ENCODE measurements at places on chromosomes 6 and 20.

DNA sequence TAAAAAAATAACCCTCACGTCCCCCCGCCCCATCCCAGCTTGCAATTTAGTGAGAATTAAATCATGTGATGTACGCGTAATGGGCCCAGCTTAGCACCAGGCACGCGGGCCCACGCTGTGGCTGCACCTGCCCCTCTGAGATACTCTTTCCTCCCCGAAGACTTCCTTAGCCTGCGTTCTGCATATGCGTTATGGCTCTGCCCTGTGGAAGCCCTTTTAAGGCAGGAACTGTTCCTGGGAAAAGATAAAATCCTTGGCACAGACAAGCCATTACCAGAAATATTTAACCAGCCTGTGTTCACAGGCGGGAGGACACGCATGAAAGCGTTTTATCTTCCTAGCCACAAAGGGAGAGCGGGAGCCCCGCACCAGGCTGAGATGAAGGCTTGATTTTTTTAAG lies 311.0 kb downstream of the LRFN2 start:
- no peak for DNase-seq

GRCh38 chr6:73691512-73691911 lies 4.5 kb upstream of the CD109 start:
- no peak for DNase-seq

DNA sequence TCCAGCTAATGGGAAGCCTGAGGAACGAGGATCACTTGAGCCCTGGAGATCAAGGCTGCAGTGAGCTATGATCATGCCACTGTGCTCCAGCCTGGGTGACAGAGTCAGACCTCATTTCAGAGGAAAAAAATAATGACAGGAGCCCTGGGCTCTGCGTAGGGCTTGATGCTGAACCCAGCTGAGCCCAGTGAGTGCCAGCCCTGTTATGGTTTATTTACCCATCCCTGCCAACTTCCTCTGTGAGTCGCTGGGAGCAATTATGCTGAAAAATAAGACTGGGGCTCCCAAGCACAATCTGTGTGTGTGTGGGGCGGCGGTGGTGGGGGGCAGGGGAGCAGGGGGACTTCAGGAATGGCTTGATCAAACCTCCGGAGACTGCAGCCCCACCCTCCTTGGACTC lies 75.9 kb upstream of the PMEPA1 start:
- no peak for DNase-seq

DNA sequence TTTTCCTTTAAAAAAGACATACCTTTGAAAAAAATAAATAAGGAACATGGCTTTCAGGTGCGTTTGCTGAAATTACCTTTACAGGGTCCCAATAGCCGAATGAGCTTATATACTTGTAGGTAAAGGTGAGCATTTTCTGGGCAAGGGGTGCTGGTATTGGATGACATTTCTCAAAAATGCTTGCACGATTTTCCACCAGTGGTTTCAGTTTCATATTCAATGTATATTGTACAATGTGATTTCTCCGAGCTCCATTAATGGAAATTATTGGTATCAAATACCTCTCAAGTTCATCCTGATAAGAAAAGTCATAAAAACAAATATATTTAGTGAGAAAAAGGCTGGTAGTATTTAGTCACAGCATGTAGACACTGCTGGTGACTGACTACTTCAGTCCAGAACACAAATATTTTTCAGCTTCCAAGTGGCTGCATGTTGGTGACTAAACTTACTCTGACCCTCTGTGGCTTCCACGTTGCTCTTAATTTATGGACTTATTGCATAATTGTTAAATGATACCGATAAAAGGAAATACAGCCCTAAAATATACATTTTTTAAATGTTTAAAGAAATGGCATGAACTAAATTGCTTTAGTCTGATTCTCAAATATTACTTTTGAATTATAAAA lies 32.9 kb upstream of the ZBTB24 start:
- DNase-seq, result no peak

DNA sequence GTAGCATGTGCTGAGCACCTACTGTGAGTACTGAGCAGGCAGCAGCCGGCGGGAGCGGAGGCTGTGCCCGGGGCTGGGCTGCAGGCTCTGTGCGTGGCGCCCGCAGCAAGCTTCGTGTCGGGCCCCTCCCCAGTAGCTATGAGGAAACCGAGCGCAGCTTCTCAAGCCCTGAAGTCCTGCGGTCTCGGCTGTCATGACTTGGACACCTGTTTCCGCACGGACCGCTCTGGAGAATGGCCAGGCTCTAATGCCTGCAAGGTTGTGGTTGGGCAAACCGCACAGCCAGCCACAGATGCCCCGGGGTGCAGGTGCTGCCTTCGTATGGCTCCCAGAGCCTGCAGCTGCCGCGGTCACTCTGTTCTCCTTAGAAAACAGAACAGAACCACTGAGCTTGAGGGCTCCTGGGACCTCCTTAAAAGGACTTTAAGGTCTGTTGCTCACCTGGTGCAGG lies 33.7 kb downstream of the PYGB start:
- no peak for DNase-seq

DNA sequence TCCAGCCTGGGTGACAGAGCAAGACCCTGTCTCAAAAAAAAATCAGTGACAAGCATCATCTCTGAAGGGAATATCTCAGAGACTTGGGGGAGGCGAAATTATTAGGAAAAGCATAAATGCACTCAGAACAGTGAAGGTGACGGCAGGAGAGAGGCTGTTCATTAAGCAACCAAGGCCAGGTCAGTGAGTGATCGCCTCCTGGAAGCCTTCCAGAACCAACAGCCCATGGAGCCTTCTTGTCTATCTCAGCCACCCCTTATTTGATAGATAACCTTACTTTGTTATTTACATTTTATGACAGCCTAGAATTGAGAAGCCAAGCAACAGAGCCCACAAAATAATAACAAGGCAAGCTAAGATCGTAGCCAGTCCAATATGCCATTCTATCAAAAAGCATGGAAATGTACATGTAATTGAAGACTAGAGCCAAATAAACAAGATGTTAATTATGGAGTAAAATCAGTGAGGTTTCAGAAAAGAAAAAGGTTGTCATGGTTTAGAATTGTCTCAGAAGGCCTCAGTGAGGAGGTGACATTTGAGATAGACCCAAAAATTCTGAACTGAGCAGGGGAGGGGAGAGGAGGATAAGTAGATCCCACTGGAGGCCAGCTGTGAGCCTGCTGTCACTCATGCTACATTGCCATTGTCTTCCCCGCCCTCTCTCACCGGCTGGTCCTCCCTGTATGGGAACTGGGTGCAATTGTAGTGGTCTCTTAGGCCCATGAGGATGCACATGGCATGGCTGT lies 17.8 kb downstream of the BNIP5 start:
- DNase-seq, result no peak

DNA sequence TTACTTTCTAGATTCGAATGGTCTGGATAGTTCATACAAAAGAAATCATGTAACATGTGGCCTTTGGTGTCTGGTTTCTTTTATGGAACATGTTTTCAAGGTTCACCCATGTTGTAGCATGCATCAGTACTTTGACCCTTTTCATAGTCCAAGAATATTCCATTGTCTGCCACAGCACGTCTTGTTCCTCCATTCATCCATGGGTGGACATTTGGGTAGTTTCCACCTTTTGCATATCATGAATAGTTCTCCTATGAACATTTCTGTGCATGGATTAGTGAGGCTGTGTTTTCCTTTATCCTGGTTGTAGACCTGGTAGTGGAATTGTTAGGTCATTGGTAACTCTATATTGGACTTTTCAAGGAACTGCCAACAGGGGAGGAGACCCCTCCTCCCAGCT lies 31.7 kb downstream of the GSTA3 start:
- DNase-seq, result no peak

GRCh38 chr6:5302220-5302946 lies 41.1 kb downstream of the FARS2 start:
- no peak for DNase-seq

- DNase-seq, result no peak
Observed at GRCh38 chr6:70998148-70998547, 41.3 kb upstream of the B3GAT2 start.

DNA sequence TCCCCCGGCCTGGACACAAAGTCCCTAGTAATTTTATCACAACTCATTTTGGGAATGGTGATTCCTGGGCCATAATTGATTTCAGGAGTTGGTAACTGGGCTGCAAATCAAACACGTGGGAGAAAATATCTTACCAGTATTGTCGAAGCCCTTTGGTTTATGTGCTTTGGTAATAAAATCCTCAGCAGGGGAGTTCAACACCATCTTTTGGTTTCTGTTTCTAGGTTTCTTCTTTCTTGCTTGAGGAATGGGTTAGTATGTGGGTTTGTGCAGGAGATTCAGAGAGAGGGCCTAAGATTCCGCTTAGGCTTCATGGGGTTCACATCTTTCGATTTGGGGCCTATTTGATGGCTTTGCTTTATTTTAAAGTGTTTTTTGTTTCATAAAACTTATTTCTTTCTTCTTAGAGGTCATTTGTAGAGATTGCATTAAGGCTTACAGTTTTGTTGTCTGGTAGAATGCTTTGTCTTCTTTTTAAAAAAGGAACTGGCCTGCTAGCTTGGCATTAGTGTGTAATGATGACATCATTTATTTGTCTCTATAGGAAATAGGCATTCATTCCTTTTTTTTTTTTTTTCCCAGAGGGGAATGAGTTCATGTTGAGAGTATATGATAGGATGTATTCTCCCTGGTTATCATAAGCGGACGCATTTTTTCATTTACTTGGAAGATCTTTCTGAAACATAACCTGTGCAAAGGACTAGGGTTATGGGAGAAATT lies 45.8 kb downstream of the CYP24A1 start:
- no peak for DNase-seq

DNA sequence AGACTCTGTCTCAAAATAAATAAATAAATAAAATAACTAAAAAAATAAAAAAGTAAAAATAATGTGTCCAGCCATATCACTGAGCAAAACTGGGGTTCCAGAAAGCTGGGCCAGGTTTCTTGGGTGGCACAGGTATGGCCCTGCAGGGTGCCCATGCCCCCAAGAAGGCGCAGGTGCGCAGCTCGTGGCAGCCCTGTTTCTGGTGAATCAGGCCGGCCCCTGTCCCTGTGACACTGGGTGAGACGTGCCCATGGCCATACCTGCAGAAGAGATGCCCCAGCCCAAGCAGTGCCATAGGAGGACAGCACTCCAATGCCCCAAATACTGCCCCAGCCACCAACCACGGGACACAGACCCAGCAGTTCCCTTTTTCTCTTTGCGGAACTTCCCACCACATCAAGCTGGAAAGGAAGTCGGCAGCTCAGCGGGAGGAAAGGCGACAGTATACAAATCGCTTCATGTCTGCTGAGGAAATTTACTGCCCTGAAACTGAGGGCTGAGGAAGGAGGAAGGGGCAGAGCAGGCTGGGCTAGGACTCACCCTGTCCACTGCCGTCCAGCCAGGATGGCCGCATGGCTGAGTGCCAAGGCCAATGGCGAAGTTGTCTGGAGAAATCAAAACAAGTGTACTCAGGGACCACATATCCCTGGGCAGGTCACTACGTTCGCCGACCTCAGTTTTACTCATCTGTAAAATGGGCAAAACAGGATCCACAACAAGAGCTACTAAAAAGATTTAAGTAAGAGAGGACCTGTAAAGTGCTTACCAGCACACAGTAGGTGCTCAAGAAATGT lies 55.4 kb downstream of the PREX1 start:
- DNase-seq, result no peak

- DNase-seq, result no peak
Observed at GRCh38 chr6:3919849-3920248, 70.7 kb downstream of the FAM50B start.

- no peak for DNase-seq
Observed at GRCh38 chr6:5617179-5617578, 355.9 kb downstream of the FARS2 start.

- no peak for DNase-seq
Observed at GRCh38 chr20:1448081-1448620, 18.5 kb downstream of the NSFL1C start.

GRCh38 chr6:29850011-29850553 lies 22.5 kb downstream of the HLA-G start:
- no peak for DNase-seq

DNA sequence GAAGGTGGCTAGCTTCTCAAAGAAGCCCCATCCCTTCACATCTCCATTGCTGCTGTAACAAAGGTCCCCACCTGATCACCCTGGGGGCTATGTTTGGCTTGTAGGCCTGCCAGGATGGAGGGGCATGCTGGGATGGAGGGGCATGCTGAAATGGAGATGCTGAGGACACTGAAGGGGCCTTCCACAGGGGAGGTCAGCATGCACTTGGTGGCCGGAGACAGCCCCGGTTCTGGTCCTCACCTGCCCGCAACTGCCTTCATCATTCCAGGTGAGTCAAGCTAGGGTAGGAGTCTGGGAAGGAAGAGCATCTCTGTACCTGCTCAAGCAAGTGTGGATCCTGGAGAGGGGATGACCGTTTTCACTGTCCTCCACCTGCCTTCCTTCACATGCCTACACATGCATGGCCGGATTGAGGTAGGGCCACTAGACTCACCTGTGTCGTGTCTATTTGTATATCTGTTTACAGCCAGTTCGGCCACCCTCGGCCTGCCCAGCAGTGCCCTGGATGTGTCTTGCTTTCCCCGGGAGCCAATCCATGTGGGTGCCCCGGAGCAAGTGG lies 6.0 kb downstream of the L3MBTL1 start:
- DNase-seq, result no peak

DNA sequence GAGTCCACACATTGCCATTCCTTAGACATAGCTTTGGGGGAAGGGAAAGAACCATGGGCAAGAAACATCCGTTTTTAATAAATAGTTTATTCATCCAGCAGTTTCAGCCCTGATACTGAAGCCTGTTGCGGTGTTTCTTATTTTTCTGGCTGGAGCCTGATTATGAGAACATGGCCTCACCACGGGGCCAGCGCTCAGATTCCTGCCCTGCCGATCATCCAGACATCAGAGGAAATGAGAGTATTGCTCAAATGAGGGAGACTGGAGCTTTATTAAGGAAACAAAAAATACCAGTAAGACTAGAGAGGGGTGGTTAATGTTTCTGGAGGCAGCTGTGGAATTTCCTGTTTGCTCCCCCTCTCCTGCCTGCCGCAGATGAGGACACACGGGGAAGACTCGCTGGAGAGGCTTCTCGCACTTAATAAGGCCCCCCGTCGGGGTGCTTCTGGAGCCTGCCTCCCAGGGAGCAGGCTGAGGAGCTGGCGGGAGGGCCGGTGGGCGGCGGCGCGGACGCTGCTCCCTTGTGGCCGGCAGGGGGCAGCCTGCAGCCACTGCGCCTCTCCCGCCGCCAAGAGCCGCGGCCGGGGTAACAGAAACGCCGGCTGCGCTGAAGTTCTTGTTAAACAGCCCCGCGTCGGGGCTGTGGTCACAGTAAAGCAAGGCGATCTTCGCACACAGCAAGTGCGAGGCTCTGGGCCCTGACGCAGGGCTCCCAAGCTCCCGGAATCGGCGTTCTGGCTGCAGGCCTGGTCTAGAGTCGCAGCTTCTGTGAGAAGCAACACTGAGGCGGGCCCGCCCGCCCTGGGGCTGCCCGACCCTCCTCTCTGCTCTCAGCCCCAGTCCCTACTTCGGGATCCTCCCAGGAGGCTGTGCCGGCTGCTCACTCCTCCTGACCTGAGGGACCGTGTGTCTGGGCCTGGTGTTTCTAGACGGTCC lies 17.5 kb downstream of the LEMD2 start:
- DNase-seq, result peak; percentile 40
